ENCODE measurements at places on chromosomes 6 and 20.

GRCh38 chr6:43990275-43990626, 137.0 kb downstream of the MRPL14 start:
- no peak for DNase-seq

DNA sequence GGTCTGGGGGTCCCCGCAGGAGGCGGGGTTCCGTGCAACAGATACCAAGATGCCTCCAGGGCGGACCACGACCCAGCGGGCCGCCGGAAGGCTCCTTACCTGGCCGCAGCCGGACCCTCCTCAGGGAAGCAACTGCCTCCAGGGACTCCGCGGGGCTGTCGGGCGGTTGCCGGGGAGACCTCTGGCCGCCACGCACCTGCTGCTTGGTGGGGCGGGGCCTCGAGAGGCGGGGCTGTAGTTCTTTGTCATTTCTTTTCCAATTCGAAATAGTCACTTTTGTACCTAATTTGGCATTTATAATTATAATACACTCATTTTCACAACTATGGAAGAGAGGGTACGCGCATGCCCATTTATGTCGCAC, 647 bp downstream of the AK9 start:
- peak; percentile 42 for DNase-seq

DNA sequence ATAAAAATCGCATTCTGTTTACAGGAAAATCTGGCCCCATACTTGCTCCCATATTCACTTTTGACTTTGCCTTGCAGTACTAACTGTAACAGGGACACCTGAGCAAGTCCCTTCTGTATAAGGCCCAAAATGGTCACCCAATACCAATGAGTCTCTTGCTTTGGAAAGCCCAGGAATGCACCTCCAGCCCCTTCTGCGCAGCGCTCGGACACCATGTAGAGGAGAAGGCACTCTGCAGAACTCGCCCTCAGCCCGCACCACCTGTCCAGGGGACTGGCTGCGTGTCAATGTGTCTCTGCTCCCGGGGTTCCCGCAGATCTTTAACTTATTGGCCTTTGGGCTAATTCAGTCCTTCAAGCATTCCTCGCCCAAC, 746 bp upstream of the PRND start:
- DNase-seq: no peak

DNA sequence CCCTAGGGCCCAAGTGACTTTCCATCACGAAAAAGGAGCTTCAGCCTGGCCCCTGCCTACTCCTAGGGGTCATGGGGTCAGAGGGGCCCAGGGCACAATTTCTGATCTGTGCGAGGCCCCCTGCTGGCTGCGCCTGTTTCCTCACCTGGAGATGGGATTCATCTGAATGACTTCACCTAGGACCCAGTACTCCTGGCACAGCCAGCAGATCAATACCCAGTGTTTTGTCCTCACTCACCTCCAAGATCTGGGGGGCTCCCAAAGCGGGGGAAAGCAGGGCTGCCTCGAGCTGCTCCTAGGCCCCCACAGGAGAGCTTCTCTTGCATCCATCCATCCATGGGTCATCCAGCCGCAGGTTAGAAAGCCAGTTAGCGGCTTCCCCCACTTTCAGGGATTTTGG, 33.8 kb downstream of the CD40 start:
- no peak for DNase-seq
